Esophagus squamous epithelium (tissue), 5 donors: ENCODE measurements at places on chromosomes 7 and 10.

- no peak for DNase-seq
Observed at GRCh38 chr10:119337223-119337622, 129.9 kb downstream of the GRK5 start.

- DNase-seq: no peak
Observed at GRCh38 chr7:22996470-22996869, 17.5 kb downstream of the HYCC1 start.

DNA sequence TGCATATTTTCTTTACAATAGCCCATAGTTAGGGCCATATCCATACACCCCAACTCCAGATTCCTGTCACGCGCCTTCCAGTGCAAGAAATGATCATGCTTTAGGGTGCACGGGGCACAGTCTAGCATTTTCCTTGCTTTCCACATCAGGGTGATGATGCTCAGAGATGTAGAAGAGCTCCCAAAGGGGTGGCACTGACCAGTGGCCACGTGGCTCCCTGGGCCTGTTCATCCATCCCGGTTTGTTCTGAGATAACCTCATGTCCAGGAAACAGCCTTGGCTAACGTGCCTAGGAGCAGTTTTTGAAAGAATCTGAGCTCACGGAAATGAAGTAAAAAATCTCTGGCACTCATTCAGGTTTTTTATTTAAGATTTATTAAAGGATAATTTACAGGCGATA lies 139.3 kb downstream of the GALNT17 start:
- no peak for DNase-seq

- no peak for DNase-seq
Observed at GRCh38 chr7:132865366-132866143, 216.3 kb downstream of the CHCHD3 start.

GRCh38 chr7:4911111-4911828 lies 27.8 kb upstream of the RADIL start:
- DNase-seq: no peak

GRCh38 chr7:124840435-124840834 lies 74.8 kb upstream of the GPR37 start:
- no peak for DNase-seq

DNA sequence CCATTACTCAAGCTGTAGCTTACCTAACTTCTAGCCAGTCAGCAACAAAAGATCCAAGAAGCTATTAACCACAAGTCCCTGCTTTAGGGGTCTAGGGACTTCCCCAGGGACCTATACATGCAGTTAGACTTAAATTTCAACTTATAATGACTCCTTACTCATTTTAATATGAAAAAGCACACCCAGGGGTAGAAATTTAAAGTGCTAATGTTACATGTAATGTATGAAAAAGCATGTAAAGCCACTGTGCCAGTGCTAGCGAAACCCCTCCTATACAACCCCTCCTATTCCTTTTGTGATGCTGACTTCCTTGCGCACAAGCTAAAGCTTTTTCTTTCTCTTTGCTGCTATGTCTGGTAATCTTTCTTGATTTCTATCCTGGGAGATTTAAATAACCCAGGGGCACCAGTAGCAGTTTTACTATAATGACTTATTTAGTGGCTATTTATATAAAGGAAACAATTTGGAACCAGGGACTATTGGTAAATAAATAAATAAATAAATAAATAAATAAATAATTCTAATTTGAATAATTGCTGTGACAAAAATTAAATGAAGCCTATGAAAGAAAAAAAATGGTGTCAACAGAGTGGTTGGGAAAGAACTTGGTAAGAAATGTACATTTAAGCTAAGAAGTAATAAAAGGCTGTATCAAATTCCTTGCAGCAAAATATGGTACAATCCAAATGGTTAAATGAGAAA lies 110.5 kb upstream of the MAGI2 start:
- DNase-seq: no peak

GRCh38 chr7:134605978-134606923 lies 40.4 kb upstream of the BPGM start:
- no peak for DNase-seq

DNA sequence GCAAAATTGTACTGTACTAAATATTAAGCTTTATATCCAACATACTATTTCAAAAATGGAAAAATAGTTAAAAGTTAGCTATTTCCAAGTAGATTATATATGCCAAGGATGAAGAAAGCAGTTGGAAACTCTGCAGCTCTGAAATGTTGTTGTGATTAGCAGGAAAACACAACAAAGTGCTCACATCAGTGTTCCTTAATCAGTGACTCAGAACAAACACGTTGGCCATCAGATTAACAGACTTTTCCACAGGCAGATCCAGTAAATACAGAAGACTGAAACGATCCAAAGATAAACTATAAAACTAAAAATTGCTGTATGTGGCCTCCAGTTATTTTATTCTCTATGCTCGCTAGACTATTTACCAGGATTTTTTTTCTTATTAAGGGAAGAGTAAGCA lies 99.6 kb upstream of the SEMA3D start:
- no peak for DNase-seq

- DNase-seq: no peak
Observed at GRCh38 chr10:1366811-1367425, 310.7 kb downstream of the WDR37 start.

DNA sequence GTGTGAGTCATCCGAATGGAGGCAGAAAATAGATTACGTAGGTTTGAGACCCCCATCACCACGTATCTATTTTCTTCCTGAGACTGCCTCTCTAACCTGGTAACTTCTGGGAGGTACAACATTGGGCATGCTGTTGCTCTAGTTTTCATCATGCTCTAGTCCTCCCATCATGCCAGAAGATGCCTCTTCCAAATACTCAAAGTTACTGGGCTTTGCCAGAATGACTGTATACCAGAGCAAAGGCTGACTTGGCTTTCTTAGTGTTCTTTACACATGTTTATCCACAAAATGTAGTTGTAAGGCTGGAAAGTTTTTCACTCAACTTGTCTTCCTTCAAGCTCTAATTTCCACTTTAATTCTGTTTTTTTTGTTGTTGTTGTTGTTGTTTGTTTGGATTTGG lies 370.5 kb downstream of the MDFIC start:
- DNase-seq: no peak

- DNase-seq: no peak
Observed at GRCh38 chr7:38893061-38893460, 15.9 kb downstream of the VPS41 start.

DNA sequence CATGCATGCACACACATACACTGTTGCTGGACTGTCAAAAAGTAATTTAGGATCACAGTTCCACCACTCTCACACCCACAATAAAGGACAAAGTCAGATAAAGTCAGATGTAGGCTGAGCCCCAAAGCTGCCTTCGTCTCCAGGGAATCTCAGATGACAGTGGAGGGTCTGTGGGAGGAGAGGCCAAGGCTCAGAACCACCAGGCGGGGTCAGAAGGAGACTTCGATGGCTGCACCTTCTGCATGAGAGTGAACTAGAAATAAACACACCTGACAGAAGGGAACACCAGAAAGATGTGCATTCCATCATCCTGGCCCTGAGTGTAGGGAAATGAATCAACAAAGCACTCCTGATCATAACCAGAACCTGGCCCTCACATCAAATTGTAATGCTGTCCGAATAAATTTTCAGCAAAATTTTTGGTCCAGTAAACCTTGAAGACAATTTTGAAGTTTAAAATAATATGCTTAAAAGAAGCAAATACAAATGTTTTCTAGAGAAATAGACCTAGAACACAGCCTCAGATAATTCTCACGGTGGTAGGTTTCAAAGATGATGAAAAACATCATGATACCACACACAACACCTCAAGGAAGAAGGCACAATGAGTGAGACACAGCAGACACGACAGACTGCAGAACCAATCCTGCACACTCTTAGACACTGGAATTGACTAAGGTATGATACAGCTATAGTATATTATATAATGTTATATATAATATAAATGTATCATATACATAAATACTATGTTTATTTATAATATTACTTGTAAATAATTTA lies 269.8 kb upstream of the KLF6 start:
- DNase-seq: no peak

DNA sequence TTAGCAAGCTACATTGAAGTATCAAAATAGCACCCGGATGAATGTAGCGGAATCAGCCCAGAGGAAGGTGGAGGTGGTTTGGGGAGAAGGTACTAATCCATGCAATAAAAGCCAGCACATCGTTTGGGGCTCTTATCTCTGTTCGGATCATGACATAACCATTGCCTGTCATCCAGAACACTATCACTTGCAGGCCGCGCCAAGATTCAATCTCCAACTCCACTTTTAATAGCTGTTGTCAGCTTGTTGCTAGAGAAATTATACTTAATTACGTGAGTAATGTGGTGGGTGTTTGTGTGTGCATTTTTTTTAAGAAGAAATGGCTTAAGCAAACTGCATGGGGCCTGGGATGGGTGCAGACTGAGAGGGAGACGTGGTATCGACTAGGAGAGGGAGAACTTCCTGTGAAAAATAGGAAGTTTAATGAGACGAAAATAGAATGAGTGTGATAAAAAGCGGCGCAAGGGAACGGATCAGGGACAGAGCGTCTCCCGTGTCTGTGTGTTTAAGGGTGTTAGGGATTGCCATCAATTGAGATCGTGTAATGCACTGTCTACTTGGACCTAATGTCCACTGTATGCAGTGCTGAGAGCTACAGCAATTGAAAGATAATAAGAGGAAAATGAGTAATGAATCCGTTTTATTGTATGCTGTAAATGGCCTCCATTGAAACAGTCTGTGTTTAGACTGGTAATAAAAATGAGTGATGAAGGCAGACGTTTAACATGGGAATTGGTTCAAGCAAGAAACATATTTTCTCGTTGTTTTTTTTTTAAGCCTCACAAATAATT lies 27.6 kb upstream of the SFMBT2 start:
- DNase-seq: no peak

- no peak for DNase-seq
Observed at GRCh38 chr10:115866691-115867090, 406.3 kb downstream of the GFRA1 start.

DNA sequence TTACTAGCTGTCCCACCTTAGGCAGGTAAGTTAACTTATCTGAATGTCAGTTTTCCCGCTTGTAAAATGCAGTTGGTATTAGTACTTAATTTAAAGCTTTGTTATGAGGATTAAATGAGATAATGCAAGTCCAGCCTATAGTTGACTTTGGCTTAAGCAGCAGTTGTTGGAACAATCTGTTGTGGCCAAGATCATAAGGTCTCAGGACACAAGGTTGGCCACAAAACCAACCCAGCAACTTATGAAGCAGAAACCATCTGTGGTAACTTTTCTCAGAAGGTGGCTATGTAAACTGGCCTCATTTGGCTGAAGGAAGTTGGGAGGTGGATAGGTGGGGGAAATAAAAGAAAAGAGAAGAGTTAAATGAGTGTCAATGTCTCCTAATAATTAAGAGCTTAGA lies 29.4 kb downstream of the ENTPD1 start:
- no peak for DNase-seq

- DNase-seq: no peak
Observed at GRCh38 chr7:70660154-70660818, 471.7 kb upstream of the GALNT17 start.

DNA sequence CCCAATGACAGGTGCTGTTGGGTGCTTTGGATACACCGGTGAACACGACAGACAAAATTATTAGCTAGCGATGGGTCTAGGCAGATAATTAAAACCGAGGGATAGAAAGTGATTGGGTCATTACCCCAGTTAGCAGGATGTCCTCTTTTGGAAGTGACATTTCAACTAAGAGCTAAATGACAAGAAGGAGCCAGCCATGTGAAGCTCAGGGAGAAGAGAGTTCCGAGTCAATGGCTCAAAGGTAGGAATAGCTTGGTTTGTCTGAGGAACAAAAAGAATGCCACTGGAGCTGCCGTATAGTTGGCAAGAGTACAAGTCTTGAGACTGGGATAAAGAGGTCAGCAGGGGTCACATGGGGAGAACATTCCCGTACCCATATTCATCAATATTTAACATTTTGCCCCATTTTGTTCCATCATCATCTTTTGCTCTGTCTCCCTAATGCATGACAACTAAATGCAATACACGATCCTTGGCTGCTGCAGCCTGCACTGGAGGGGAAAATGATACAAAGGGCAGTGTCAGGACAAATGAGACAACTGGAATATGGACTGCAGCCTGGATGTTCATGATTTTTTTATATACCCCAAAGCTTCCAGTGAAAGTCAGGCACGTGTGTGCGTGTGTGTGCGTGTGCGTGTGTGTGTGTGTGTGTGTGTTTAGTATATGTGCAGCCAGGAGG lies 115.7 kb downstream of the ICA1 start:
- DNase-seq: no peak
